ENCODE measurements at places on chromosomes 4 and X.

GRCh38 chr4:74944354-74944793 is 11.5 kb downstream of the PARM1 start:
- no peak for DNase-seq

DNA sequence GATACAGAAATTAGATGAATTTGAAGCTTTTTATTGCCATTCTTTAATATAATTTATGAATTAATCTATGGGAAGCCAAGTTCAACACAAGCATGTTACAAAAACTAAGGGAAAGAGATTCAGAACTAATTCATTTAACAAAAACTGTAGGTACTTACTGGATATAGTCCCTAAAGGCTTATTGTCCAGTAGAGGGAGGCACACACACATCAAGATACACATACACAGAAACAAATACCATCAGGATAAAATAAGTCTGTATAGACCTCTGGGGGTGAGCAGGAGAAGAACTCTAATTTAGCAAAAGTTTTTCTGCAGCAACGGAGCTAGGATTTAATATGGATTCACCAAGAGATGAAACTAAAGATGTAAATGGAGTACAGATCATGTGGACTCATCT is 83.0 kb upstream of the IL13RA1 start:
- no peak for DNase-seq

DNA sequence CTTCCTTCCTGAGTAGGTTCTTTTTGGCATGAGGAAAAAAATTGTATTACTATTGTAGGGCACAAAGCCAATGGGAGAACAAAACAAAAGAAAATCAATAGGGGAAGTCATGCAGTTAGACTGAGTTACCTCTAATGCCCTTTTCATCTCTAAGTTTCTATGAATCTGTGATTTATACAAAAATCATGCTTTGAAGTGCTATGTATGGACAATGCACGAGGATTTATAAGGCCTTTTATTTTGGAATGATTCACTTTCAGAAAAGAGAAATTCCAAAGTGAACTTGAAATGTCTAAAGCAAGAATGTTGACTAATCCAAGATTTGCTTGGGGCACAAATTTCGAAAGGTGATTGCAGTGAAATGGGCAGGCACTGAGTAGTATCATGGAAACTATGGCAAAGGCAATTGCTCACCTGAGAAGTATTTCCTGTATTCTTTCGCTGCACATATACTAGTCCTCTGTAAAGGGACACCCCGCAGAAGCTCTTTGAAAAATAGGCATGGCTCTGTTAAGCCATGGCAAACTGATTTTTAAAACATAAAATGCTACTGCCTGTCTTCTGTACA is 52.8 kb downstream of the ADGRG4 start:
- DNase-seq: no peak

GRCh38 chrX:12390301-12390700 is 252.0 kb downstream of the FRMPD4 start:
- DNase-seq: no peak

DNA sequence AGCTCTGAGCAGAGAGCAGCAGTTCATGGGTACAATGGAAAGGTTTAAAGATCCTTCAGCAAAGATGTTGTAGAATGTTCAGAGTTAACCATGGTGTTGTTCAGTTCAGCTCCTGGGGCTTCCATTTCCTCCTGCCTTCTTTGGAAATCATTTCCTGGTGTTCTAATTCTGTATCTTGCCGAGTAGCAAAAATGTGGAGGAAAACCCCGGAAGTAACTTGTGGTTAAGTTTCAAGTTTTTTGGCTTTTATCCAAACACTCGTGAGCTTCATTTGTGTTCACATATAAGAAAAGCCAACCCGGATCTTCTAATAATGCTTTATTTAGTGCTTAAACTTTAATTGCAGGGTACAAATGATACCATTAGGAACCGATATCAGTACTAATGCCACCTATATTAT is 33.6 kb upstream of the ARX start:
- peak; percentile 1 for DNase-seq

DNA sequence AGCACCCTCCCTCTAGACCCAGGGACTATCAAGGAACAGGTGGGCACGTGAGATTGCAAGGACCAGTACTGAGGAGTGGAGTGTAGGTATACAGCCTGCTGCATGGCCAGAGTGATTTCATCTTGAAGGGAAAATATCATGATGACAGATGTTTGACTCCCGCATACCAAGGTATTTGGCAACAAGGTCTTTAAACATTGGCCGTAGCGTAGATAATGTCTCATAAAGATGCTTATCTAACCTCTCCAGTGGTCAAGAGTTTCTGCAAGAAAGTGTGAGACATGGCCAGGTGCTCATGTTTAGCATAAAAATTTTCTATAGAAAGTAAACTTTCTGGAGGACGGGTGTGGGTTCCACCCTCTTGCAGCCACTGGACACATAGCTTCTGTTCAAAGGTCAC is 18.7 kb upstream of the ZNF630 start:
- DNase-seq: no peak

GRCh38 chr4:127055357-127055756 is 577.4 kb upstream of the INTU start:
- DNase-seq: no peak

- DNase-seq: no peak
Observed at GRCh38 chrX:70033348-70034051, 16.2 kb downstream of the AWAT2 start.

GRCh38 chr4:26060286-26060685 is 146.3 kb downstream of the SMIM20 start:
- no peak for DNase-seq

DNA sequence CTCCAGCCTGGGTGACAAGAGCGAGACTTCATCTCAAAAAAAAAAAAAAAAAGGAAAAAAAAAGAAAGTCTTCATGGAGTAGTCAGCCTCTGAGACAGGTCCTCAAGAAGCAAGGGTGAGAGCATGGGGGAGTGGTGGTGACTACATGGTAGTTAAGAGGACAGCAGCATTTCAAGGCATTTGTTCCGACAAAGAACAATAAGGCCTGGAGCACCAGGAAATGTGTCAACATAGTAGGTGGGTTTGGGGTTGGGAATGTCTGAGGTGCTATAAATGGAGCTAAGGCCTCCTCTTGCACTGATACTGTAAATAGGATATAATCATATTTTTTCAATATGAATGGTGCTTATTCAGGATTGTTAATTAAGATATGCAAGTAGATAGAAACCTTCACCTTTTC is 34.4 kb downstream of the GPR82 start:
- DNase-seq: no peak

DNA sequence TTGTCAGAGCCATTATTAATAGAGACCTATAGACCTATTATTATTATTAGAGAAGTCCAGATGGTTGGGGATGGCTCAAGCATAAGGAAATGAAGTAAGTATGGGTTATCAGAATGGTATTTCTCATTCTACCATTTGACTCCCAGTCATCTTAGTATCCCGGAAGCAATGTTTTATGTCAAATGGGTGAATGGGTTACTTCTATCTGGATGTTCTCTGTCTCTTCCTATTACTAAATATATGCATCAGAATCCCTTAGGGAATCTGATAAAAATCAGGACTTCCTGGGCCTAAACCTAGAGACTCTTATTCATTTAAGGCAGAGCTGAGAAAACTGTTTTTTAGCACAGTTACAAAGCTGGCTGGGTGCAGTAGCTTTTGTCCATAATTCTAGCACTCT is 149.9 kb downstream of the SLC10A7 start:
- no peak for DNase-seq

- no peak for DNase-seq
Observed at GRCh38 chr4:38723726-38724474, 58.9 kb downstream of the TLR10 start.

DNA sequence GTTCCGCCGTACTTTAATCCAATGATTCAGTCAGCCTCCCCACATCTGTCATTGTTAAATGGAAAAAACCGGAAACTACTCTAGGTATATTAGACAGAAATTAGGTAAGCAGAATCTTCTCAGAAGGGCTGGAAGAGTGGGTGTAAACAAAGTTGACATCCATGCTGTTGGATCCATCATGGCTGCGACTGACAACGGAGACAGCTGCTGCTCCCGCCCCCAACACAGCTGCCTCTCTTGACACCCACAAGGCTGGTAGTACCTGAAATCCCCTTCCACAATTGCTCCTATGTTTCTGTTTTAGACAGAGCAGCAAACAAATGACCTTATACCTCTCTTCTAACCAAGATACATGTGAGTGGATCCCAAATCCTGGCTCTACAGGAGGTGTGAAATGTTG is 66.6 kb downstream of the RXFP1 start:
- no peak for DNase-seq

GRCh38 chrX:97065066-97065465 is 181.4 kb downstream of the RPA4 start:
- no peak for DNase-seq

DNA sequence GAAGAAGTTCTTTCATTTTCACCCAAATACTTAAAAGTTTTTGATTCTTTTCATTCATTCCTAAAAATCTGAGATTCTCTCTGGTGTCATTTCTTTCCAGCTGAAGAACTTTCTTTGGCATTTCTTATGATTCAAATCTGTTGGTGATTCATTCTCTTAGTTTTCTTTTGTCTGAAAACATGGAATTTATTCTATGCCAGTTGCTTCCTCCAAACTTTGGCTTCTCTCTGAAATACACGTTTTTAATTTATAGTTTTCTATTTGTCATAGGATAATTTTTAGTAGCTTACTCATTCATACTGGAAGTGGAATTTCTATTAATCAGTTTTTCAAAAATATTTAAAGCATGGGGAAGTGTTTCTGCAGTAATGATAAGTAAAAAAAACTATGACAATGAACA is 1012.0 kb downstream of the RPA4 start:
- no peak for DNase-seq
